ENCODE measurements at places on chromosomes 2 and 18.
A peak's percentile ranks its signal among the peaks of the same experiment; 100 is the strongest.

GRCh38 chr2:46804794-46805193 is 110.8 kb downstream of the MCFD2 start:
- DNase-seq: no peak

GRCh38 chr2:44974064-44974715 is 32.7 kb downstream of the SIX3 start:
- DNase-seq: peak; percentile 22

DNA sequence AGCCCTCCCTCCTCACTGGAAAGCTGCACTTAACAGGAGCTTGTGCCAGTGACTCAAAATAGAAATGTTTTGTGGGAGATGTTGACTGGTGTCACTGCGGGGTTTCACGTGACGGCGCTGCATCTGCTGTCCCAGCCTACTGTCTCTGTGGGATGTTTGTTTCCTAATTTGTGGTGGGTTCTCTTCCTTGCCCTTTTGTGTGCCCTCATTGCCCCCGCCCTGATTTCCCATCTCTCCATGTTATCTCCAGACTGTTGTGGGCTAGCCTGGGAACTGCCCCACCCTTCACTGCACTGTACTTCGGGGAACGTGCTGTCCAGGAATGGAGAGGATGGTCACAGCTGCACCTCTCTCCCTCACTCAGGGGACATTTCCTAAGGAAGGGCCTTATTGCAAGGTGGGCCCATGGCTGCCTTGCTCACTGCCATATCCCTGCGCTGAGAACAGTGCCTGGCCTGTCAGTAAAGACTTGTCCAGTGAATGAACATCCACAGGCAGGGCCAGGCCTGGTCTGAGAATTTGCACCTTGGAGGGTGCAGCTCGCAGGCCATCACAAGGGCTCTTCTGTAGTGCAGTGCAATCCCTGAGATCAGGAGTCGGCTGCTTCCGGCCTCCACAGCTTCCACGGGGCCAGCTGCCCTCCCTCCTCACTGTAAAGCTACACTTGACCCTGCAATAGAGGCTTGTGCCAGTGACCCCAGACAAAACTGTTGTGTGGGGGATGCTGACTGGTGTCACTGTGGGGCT is 18.1 kb downstream of the ZAP70 start:
- no peak for DNase-seq

DNA sequence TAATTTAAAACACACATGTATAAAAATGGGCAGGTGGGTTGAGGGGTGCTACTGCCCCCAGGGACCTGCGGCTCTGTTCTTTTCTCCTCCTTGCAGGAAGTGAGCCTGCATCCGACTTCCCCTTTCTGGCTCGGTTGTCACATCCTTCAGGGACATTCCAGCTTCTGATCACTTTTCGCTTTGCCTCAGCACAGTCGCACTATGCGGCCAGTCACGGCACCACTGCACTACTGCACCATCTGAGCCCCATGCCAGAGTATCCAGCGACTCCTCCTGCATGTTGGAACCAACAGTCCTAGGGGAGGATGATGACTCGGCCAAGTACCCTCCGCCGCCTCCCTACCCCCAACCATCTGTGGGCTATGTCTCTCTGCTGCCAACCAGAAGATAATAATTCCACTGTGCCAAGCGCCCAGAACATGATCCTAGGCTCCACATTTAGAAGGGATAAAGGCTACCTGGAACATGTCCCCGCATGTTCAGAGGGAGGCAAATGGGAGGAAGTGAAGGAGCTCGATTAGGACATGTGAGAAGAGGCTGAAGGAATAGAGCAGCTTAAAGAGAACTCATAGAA is 17.6 kb downstream of the CDC42EP3 start:
- peak; percentile 43 for DNase-seq

- no peak for DNase-seq
Observed at GRCh38 chr18:10040287-10041011, 126.6 kb downstream of the VAPA start.

- DNase-seq: peak; percentile 77
Observed at GRCh38 chr2:227655454-227655853, 11.2 kb upstream of the SCYGR5 start.

- no peak for DNase-seq
Observed at GRCh38 chr2:205696927-205697441, 14.7 kb downstream of the NRP2 start.

GRCh38 chr2:68371581-68371980 is 6.5 kb downstream of the PLEK start:
- no peak for DNase-seq

DNA sequence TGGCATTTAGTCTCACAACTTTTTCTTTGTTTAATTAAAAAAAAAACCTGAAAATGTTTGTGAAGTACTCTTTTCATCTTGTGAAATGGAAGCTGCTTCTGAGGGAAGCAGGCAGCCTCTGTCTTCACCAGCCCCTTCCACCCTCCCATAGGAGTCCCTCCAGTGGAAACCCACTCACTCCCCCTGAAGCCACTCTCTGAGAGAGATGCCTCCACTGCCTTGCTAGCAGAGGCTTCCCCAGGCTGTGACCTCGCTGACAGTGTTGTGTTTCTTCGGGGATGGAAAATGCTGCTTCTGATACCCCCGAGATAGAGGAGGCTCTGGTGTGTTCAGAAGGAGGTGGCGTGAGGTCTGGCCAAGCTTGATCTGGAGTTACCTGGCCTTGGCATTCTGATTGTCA is 59.9 kb downstream of the SH3RF3 start:
- no peak for DNase-seq

DNA sequence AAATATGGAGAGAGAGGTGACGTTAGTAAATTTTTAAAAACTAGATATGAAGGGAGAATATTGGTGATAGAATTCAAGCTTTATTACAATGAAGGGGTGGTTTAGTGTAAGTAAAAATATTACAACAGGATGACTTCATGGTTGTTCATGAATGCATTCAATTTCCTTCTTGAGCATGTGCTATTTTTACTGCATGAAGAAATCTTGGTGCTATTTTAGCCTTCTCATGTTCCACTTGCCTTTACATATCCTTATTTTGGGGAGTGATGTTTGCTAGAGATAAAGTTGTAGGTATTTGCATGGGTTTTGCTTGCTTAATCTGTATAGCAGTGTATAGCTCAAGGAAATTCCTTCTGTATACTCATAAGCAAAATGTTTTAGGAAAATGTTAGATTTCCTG is 195.0 kb upstream of the MMADHC start:
- DNase-seq: no peak

- DNase-seq: no peak
Observed at GRCh38 chr2:19841918-19842693, 59.7 kb downstream of the TTC32 start.

DNA sequence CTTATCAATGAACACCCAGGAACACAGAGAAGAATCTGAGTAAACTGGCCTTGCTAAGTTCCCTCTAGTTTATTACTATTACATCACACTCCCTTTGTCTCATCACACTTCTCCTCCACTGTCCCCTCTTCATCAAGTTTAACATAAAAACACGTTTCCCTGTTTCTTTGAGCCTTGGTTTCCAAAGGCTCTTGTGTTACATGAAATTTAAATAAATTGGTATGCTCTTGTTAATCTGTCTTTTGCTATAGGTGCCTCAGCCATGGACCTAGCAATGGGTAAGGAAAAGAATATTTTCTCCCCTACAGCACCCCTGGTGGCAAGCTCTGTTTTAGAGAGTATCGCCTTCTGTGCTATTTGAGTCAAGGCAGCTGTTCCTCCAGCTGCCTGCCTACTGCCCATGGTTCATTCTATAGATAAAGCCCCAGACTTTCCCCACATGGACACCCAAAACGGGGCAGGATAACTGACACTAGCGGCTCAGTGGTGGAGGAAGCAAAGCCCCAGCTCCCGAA is 31.8 kb downstream of the TGIF1 start:
- DNase-seq: no peak

DNA sequence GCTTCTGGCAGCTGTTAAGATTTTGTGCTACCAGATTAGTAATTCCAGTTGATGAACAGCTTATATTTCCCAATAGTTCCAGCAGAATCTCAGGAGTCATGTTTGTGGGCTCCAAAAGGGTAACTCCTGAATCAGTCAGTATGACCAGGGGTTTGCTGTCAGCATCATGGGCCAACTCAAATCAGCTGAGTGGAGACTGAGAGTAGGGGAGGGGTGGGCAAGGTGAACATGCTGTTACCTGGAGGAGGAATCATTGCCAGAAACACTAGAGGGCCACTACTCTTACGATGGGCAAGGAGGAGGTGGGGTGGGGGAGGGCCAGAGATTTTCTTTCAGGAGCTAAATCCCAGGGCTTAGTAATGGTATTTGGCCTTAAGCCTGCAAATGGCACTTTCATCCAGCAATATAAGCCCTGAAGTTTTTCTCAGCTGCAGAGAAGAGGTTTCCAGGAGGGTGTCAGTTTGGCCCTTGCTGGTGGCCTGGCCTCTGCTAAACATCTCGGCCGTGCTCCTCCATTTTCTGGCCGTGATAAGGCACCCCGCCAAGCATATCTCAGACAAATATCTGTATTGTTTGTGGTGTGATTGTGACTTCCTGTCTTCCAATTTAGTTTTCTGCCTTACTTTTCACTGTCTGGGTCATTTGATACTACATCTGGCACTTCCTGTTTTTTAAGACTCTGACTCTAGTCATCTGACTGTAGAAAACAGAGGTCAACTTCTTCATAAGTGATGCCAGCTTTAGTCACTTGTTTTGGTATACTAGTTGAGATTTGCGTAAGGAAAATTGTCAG is 120.5 kb upstream of the CXCR4 start:
- DNase-seq: no peak

DNA sequence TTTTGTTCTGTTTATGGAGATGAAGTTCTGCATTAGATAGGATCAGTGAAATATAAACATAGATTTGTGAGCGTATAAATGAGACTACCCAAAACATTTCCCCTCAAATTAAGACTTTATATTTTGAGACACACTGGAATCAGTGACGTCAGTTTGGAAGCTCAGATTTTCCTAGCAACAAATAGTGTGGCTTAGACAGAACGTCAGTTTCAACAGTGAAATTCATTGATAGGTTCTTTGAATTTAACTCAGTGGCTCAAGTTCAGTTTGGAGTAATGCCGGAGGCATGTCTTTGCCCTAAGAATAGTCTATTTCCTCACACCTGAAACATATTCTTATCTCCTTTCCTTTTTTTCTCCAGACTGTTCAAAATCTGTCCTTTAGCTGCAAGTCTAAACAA is 113.6 kb upstream of the ARHGAP15 start:
- DNase-seq: no peak

- DNase-seq: peak; percentile 77
Observed at GRCh38 chr2:62340994-62341484, 145.1 kb downstream of the B3GNT2 start.

GRCh38 chr2:63692002-63692606 is 103.3 kb downstream of the MDH1 start:
- peak; percentile 46 for DNase-seq

DNA sequence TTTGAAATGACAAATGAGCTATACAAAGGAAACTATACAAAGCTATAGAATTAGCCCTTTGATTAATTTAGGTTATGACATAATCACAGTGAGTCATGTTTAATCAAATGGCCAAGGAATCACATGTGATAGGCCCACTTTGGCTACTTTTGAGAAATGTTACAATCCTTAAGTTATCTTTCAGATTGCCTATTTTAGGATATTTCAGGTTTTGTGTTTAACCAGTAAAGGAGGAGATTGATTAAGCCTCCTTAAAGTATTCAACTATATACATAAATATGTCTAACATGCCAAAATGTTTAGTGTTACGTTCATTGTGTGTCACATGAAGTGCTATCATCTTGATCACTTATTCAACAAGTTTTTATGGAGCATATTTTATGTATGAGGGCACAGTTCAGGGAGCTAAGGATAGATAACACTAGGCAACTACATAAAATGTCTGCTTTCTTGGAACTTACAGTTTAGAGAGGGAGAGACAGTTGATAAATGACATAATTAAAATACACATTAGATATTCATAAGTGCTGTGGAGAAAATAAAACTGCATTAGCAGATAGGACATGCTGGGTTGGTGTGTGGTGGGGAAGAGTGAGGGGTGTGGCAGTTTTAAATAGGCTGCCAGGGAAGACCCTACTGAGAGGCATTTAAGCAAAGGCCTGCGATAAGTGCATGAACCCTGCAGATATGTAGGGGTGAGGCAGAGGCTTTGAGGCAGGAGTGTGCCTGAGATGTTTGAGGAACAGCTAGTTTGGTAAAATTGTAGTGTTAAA is 77.2 kb downstream of the LTBP1 start:
- DNase-seq: no peak
